ENCODE measurements at places on chromosomes 6 and 20.

- DNase-seq = no peak
Measured at GRCh38 chr6:52634211-52634610, 36.7 kb upstream of the TMEM14A start.

DNA sequence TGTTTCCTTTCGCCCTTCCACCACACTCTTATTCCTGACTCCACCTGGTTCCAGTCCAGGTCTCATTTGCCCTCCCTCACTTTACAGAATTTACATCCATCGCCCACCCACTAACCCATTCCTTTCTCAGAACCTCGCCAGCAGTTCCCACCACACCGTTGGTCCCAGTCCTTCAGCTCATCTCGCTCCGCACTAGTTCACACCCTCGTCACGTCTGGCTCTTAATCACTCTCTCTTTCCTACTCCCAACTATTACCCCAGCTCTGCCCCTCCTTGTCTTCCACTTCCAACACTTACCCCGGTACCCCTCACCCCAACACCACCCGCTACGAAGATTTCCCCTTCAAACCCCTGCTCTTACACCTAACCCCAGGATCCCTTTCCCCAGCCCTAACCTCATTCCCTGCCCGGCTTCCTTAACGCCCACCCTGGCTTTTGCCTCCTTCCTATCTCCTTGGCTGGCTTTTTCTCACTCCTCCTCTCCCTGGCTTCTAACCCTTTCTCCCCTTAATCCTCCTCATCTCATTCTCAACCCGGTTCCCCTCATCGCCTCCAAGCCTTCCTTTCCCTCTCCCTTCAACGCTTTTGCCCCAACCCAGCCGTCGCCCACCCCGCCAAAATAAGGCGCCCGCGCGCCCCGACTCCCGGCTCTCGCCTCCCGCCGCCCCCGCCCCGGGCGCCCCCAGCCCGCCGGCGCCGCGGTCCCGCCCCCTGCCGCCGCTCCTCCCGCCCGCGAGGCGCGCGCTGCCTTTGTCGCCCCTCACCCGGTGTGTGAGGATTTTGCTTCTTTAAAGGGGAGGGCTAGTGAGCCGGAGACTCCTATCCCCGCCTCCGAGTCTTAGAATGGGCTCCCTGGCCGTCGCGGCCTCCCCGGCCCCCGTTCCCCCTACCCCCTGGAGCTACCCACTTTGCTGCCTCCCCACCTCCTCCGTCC is 542 bp downstream of the USP49 start:
- no peak for DNase-seq

DNA sequence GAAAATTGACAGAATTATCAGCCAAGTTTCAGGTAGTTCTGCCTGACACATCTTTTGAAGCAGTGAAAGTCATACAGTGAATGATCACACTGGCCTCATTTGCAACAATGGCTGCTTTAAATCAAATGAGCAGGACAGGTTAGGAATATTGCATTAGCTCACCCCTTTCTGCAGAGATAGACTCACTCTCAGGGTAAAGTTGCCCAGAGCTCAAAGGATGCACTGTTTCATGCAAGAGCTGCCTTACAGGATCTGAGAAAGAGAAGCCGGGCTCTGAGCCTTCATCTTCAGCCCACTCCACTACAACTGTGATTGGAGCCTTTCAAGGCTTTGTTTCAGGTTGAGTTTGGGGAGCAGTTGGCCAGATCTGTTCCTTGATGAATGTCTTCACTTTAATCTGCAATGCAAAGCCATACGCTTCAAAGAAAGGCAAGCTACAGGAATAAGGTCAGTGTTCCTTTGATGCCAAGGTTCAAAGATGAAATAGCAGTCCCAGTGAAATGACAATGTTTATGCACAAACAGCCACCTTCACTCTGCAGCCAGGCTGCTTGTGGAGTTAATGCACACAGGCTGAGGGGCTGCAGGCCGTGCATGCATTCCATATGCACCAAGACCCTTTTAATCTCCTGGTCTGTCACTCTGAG is 90.9 kb upstream of the ISM1 start:
- DNase-seq = no peak

GRCh38 chr6:136405420-136406029 is 115.9 kb upstream of the BCLAF1 start:
- DNase-seq = no peak

GRCh38 chr20:1299522-1299921 is 29.4 kb downstream of the SDCBP2 start:
- DNase-seq = peak; percentile 26

- no peak for DNase-seq
Measured at GRCh38 chr6:7848229-7848628, 62.4 kb downstream of the TXNDC5 start.

- DNase-seq = no peak
Measured at GRCh38 chr20:46897328-46897880, 2.8 kb downstream of the EYA2 start.

DNA sequence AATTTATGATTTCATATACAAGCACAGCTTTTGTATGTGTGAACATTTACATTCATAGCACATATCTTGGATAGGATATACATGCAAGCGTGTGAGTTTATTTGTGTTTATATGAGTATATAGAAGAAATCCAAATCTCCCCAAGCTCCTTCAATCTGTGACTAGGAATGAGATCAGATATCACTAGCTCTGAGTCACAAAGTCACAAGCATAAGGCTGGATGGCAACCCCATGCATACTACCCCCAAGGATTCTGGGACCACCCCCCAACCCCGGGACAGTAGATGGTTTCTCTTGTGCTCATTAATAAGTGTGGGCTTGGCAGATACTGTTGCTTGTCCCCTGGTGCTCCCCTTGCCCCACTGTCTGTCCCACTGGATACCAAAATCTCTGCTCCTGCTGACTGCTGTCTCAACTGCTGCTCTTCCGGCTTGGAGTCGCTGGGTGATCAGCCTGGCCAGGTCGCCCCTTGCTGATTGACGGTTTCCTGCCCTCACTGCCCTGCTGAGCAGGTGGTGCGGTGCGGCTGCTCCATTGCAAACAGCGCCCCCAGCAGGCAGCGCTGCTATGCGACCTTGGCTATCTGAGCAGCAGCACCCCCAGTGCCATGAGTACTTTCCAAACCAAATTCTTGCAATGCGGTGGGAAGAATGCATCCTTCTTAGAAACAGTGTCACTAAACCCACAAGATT is 279.4 kb downstream of the CD83 start:
- DNase-seq = no peak

DNA sequence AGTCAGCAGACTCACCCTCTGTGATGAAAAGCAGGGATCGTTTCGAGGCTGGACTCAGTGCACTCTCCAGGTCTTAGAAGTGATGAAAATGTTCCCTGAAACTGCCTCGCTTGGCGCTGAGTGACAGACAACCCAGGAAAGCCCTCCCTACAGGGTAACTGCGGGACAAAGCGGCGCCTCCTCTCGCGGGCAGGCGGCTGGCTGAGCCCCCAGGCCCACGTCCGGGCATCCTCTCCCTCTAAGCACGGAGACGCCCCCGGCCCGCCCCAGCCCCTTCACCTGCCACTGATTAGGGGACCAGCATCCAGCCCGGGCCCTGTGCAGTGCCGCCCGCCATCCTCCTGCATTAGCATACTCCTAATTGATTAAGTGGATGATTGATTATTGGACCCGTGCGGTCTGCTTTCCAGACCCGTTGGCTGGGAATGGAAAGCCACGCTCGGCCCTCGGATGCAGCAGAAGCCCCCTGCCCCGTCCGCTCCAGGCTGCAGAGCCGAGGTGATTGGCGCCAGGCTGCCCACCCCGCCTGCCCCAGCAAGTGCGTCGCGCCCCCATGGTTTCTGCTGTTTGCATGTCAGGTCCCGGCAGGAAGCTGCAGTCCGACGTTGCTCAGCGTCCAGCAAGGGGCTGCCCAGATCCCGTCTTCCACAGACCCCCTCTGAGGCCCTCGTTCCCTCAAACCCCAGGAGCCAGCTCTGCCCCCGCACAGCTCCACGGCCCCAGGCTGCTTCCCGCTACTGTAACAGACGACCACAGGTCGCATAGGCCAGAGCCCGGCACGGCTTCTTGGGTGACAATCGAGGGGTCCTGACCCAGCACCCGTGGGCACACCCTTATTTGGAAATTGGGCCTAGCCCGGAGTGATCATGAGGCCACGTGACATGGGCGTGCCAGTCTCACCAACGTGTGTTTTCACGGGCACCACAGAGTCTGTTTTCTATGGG is 131.6 kb downstream of the DLL1 start:
- no peak for DNase-seq

GRCh38 chr20:51531141-51531710 is 11.3 kb downstream of the NFATC2 start:
- peak; percentile 40 for DNase-seq

Data from activated T-cell treated with anti-CD3 and anti-CD28 coated beads for 1 hour (primary cell).